Stimulated activated CD4-positive, alpha-beta T cell treated with anti-CD3 and anti-CD28 coated beads, Interleukin-12 subunit alpha, Interleukin-12 subunit beta, amount 100 ng/mL, for 24 hours (primary cell): ENCODE measurements at places on chromosomes 11 and 22.

DNA sequence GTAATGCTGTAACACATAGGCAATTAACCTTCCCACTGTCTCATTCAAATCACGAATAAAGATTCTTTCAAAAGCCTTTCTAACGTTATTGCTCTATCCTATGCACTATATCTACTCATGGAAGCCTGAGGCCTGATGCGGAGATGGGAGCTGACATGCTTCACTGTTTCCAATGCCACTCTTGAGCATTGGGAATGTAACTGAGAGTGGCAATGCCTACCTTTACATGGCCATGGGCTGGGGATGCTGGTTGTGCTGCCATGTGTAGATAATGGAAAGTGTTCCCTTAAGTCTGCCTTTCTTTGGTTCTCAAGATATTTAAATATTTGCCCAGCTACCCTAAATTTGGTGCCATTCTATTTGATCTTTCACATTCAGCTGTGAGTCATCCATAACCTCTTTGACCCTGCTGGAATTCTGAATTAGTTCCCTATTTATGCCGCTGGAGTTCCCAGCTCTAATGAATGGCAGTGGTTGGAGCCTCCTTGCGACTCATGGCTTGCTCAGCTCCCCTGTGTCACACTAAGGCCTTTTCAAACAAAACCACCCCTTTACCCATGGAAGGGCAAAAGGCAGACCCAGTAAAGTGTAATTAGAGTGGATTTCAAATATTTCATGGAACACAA lies 21.4 kb upstream of the DKK3 start:
- no peak for DNase-seq

DNA sequence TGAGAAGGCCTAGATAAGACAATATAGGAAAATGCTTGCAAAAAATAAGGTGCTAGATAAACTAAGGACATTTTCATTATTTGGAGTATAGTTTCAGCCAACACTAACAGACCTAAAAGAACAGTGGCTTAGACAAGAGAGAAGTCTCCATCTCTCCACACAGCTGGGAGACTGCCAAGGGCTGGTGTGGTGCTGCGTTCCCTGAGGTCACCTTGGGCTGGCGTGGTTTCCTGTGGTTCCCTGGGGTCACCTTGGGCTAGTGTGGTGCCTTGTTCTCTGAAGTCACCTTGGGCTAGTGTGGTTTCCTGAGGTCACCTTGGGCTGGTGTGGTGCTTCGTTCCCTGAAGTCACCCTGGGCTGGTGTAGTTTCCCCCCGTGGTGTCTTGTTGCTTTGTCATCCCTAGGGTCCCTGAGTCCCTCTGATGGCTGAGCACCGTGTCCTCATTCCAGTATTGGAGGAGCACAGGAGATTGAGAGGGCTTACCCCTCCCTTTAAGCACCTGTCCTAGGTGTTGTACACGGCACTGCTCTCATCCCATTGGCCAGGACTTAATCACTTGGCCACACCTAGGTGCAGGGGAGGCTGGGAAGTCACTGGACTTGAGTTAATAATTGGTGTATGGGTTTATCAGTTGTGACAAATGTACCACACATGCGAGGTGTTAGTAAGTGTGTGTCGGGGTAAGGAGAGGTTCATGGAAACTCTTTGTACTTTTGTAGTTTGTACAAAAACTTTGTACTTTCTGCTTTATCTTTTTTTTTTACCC lies 14.9 kb downstream of the SAMM50 start:
- DNase-seq = no peak

DNA sequence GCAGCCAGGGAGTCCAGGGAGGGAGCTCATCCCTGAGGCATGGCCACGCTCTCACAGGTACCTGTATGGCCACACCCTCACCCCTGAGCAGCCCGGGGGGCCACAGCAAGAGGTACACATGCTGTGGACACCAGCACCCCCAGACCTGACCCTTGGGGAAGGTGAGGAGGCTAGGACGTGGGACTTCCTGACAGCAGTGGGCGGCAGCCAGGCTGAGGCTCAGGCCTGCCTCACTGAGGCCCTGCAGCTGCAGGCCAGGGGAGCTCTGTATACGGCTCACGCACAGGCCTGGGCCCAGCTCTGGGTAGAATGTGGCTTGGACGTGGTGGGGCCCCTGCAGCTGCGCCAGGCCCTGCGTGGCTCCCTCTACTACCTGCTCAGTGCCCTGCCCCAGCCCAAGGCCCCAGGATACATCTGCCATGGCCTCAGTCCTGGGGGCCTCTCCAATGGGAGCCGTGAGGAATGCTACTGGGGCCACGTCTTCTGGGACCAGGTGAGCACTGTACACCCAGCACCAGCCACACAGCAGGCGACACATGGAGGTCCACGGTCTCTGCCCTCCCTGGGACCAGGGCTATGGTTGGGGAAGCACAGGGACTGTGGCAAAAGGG lies 1.8 kb downstream of the PGGHG start:
- no peak for DNase-seq

- no peak for DNase-seq
Observed at GRCh38 chr22:38129021-38129420, 18.5 kb upstream of the BAIAP2L2 start.

DNA sequence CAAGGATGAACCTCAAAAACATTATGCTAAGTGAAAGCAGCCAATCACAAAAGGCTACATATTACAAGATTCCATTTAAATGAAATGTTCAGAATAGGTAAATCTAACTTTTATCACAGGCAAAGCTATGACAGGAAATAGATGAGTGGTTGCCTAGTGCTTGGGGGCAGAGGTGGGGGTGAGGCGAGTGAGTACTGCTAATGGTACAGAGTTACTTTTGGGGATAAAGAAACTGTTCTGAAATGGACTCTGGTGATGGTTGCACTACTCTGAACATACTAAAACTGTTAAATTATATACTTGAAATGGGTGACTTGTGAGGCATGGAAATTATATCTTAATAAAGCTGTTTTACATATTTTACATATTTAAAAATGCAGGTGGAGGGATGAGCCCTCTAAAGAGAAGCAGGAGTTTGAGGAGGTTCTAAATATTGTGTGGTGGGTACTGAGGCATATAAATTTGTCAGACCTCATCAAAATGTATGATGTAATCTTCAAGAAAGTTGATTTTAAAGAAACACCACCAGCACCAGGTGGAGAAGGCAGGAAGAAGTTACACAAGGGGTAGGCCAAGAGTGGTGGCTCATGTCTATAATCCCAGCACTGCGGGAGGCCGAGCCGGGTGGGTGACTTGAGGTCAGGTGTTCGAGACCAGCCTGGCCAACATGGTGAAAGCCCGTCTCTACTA lies 3.6 kb downstream of the SLC43A1 start:
- DNase-seq = no peak

GRCh38 chr22:34344702-34345101 lies 424.4 kb upstream of the LARGE1 start:
- DNase-seq = no peak

DNA sequence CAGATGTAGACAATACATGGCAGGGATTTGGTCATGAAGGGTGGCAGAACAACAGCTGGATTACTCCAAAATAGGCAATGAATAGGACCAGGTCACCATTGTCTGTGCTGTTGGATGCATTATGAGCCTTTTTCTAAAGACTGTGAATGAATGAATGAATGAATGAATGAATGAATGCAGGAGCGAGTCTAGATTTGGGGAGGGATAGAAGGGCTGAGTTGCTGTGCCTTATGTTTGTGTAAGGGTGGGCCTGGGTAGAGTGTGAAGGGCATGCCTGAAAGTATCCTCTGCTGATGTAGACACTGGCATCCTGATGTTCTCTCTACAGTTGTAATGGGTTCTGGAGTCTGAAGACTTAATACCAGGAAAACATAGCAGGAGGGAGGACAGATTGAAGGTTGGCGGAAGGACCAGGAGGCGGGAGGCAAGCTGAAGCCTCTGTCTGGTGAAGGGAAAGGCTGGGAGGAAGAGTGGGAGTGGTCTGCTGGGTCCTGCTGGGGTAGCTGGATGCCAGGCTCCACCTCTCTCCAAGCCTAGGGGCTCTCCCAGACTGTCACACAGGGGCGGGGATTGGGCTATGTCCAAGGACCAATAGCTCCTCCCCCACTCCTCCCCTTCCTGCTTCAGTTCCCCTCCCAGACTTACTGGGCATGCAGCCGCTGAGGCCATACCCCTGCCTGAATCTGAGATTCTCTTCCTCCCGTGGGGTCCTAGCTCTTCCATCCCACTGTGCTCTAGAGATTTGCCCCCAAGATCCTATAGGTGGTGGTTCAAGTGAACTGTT lies 4.8 kb downstream of the TRIM3 start:
- DNase-seq = no peak
